ENCODE measurements at places on chromosomes 6 and 20.

DNA sequence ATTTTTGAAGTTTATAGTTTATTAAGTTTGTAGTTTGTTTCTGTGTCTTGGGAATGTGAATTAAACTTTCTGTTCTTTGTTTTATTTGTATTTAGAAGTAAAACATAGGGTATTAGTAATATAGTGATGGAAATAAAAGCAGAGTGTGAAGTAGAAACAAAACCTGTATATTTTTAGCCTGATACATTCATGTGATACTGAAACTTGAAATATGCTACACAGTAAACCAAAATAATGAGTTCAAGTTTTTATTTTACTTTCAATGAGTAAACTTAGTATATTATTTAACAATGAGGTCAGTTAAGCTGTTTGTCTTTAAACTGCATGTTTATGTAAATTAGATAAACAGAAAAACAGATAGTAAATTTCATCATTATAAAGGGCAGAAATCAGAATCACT, 1592.6 kb downstream of the GRIK2 start:
- DNase-seq = no peak

GRCh38 chr20:33685328-33686099, 671 bp downstream of the E2F1 start:
- no peak for DNase-seq

DNA sequence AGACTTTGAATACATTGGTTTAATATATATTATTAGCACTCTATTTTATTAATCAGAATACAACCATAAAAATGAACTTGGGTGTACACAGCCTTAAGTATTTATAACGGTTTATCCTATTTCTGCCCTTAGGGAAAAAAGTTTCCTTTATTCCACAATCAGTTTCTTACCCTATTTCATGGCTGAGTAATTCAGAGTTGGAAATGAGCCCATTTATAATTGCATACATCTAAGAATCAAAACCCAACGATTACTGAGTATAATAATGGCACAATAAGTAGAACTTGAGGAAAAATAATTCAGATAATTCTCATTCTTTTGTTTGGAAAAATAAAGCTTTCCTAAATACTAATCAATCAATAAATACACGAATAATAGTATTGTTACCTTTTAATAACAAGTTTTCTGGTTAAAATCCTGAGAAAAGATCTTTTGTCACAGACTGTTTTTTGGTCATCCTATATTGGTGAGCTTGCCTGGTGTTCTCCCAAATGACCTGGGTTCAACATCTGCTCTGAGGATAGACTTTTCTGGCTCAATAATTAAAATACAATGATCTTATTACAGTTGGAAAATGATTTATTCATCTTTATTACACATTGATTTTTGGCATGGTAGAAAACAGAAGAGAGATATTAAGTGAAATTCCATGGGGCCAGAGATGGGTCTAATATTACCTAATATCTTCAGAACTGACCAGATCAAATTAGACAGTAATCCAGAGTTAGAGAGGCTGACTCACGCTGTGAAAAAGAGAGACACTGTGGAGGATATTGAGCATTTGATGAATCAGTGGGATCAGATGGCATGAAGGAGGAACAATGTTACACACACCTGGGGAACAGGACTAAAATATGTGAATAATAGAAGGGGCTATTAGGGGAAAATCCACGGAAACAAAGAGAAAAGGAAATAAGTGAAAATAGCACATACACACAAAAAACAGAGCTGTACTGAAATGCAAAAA, 162.1 kb upstream of the TBX18 start:
- DNase-seq = no peak

DNA sequence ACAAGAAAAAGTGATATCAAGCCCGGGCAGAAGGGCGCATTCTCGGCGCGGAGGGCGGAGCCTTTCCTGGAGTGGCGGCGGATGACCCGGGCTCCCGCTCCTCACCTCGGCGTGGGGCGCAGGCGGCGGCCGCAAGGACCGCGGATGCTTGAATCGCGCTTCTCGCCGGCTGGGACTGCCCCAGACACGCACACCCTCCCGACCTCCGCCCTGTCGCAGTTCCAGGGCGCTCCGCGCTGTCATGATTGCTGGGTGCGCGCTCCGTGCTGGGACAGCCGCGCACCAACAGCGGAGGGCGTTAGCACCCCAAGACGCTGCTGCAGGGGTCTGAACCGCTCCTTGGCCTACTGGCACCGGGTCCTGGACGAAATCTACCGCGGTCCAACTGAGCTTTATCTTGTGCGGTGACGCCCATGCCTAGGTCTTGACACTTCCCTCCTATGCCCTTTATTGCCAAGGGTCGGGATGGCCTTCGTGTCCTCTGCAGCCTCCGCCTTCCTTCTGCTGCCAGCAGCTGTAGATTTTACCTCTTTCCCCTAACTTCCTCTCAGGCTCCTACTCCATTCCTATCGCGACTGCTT, 43.3 kb downstream of the IRAK1BP1 start:
- DNase-seq = no peak

GRCh38 chr20:15081261-15081660, 743.8 kb upstream of the FLRT3 start:
- DNase-seq = no peak

- no peak for DNase-seq
These were observed 9.9 kb upstream of the GTSF1L start for GRCh38 chr20:43736588-43737158.

GRCh38 chr20:40589581-40589980, 99.5 kb downstream of the MAFB start:
- no peak for DNase-seq

GRCh38 chr6:17469006-17469832, 75.8 kb downstream of the CAP2 start:
- no peak for DNase-seq

GRCh38 chr6:121236984-121237383, 97.3 kb downstream of the TBC1D32 start:
- no peak for DNase-seq

DNA sequence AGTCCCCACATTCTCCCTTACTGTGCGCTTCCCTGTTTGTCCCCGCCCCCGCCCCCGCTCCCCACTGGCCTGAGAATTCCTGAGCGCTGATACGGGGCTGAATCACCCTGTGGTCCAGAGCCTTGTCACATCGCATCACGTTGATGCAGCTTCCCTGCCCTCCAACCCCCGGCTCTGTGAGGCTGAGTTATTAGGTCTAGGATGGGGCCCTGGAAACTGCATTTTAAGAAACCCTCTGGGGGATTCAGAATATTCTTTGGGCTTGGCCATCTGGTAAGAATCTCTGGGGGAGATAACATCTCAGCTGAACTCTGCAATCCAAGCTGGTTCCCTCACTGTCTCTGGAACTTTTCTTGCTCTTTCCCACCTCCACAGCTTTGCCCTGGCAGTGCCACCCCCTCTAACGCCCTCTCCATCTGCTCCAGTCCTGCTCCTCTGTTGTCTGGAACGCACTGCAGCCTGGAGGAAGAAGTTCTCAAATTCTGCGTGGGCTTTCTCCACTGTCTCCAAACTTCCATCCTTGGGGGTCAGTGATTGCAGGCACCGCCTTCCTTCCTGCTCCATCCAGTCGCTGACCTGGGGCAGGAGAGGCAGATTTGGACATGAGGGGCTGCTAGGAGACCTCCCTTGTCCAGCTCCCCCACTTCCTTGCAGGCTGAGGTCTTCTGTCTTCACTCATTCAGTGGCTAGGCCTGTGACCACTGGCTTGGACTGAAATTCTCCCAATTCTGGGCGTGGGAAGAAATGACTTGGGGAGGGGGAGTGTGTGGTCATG, 42.6 kb downstream of the KIAA1755 start:
- DNase-seq = no peak

DNA sequence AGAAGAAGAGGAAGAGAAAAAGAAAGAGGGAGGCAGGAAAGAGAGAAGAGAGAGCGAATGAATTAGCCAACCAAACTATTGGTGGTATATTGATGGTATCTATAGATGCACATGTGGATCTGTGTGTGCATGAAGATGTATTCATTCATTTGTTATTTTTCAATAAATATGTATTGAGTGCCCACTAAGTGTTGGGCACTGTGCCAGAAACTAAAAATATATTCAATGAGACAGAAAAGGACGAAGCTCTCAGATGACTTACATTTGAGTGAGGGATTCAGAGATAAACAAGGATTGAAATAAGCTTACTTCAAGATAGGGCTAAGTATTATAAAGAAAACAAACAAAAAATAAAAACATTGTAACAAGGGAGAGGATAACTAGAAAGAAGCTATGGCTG, 154.9 kb downstream of the TSHZ2 start:
- no peak for DNase-seq

- DNase-seq = peak; percentile 38
These were observed 114.2 kb downstream of the MAP3K7 start for GRCh38 chr6:90472716-90473115.

DNA sequence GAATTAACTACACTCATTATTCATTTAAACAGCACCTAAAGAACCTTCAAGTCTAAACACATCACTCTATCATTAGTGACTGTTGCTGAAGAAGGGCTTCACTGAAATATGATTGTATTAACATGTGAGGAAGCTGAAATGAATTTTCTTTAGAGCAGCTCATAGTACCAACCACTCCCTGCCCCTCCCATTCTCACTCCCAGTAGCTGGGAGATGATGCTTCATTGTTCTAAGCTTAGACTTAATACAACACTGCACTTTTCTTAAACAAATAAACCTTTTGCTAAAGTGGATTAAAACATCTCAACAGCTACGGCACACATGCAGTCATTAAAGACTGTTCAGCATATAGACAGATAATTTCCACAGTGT, 63.1 kb downstream of the ATXN1 start:
- DNase-seq = no peak

- no peak for DNase-seq
These were observed 171.3 kb downstream of the TMEM242 start for GRCh38 chr6:157151989-157152388.

DNA sequence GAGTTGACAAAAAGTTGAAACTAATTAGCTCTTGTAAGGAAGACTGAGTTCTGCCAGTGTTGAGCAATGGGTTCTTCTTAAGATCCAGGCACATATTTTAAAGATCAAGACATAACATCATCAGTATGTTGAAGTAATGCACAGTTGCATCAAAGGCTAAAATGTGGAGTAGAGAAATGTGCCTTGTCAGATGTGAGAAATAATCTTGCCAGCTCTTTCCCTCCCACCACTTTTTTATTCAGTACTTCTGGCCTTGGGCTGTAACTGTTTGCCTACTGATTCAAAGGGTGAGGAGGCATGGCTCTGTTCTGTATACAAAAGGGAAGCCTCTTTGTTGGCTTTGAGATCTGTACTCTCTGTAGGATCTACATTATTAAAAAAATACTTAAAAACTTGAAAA, 13.1 kb downstream of the PKIB start:
- DNase-seq = no peak

- no peak for DNase-seq
These were observed 786 bp downstream of the ADRM1 start for GRCh38 chr20:62303340-62304226.

- DNase-seq = no peak
These were observed 16.9 kb downstream of the TDRD6 start for GRCh38 chr6:46704562-46704961.

DNA sequence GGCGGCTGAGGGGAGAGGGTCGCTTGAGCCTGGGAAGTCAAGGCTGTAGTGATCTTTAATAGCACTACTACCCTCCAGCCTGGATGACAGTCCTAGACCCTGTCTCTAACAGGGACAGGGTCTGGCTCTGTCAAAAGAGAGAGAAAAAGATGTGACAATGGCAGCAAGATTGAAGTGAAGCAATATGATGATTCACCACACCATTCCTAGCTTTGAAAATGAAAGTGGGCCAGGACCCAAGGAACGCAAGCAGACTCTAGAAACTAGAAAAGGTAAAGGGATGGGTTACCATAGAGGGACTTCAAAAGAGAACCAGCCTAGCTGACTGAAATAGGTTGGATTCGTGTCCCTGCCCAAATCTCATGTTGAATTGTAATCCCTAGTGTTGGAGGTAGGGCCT, 426.9 kb downstream of the HTR1B start:
- DNase-seq = no peak

DNA sequence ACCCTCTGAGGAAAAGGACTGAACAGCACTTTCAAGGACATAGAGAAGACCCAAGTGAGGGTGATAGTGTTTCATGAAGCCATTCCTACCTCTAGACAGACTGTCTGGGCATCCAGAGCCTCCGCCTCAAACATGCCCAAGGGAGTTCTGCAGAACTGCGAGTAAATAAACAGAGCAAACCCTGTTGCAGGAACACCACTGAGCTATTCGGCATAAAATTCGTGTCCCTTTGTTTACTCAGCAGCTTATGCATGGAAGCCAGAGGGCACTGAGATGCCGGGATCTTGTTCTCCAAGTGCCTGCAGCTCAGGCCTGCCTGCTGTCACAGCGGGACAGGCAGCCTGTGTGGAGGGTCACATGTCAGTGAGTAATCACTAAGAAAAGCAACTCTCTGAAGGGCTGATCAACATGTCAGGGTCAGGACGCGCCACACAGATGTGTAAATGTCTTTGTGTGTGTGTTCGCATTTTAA, 164.9 kb upstream of the HEY2 start:
- no peak for DNase-seq

DNA sequence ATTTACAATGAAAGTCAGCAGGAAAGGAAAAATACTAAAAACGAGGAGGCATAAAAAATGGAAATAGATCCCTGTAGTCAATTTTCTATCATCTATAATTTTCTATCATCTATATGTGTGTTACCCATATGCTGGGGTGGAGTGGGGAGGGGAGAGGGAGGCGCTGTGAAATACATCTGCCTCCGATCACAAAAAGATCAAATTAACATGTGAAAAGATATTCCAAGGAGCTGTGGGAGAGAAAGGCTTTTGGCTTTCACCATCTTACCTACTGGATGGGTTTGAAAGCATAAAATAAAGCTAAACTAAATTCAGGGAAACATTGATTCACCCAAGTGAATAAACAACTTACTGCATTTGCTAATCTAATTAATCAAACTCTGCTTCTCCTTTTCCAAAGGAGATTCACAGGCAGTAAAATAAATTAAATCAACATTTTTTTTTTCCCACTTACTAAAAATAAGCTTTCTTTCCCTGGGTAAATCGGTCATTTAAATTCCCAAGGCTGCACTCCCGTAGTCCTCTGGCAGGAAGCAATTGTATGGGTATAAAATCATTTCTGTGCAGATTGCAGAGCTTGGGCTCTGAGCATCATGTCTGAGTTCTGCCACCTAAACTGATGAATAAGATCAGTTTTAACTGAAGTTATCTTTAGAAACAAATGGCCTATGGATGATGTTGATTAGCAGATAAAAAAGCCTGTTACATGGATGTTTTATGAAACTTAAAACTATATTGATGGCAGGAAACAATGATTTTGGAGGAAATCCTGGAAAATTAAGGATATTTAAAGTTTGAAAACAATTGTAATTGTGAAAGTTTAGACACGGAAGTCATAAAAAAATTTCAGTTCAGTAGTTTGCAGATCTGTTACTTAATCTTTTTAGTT, 147.9 kb downstream of the SOX4 start:
- DNase-seq = no peak

GRCh38 chr6:431986-432385, 40.4 kb downstream of the IRF4 start:
- peak; percentile 18 for DNase-seq

- DNase-seq = no peak
These were observed 92.2 kb downstream of the CTNNBL1 start for GRCh38 chr20:37786043-37786442.

- DNase-seq = no peak
These were observed 134.8 kb downstream of the JPH2 start for GRCh38 chr20:44052166-44052565.

GRCh38 chr20:51042657-51043247, 19.8 kb upstream of the KCNG1 start:
- no peak for DNase-seq

Measured in CD4-positive, alpha-beta T cell treated with Interleukin-6 at 100 ng/mL for 8 hours (primary cell).